ENCODE measurements at places on chromosomes 13 and 19.

- DNase-seq = no peak
Observed at GRCh38 chr19:11506967-11507366, 1.3 kb upstream of the ZNF653 start.

GRCh38 chr13:97018029-97018819 lies 23.9 kb upstream of the OXGR1 start:
- DNase-seq = peak; percentile 41

DNA sequence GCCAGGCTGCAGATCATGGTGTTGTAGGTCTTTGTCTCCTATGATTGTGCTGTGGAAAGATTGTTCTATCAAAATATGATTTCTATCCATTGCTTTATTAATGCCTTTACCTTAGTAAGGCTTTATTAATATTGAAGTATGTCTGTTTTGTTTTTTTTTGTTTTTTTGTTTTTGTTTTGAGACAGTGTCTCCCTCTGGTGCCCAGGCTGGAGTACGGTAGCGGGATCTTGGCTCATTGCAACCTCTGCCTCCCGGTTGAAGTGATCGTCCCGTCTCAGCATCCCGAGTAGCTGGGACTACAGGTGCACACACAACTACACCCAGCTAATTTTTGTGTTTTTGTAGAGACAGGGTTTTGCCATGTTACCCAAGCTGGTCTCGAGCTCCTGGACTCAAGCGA lies 7.7 kb downstream of the IRGC start:
- DNase-seq = no peak

DNA sequence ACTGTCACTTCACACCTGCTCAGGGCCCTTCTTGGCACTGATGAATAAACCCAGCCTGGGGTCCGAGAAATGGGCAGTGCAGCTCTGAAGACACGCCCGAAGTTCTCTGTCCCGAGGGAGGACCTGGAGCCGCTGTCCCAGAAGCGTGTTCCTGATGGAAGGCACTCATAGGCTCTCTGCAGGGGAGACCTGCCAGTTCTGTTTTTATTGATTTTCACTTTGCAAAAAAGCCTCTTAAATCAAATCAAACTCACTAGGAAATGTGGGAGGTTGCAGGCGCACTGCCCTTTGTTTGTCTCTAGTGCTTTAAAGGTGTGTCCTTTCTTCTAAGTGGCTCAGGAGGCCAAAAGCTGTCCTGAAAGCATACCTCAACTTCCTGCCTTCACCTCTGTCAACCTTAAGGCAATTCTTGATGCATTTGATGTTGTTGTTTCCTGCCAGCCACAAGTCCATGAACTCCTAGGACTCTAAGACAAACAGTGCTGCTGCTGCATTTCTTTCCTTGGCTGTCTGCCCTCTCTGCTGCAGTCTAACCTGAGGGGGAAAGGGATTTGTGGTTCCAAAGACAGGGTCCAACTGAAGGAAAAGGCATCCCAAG lies 663.2 kb downstream of the UQCRFS1 start:
- no peak for DNase-seq

DNA sequence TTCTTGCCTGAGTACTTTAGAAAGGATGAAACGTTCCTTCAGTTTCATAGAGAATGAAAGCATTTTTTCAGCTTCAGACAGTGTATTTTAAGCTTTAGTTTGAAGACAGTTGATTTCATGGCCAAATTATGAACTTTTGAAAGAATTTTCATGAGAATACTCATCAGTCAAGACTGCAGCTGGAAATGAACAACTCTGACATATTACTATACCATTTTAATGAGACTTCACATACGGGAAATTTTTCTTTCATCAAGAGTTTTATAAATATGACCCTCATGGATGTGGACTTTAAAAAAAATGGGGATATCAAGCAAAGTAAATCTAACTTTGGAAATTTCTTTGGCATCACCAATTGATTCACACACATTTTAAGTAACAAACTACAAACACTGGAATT lies 6.4 kb downstream of the LATS2 start:
- no peak for DNase-seq
